Stimulated activated CD4-positive, alpha-beta T cell treated with anti-CD3 and anti-CD28 coated beads, Interleukin-1b, Interleukin-23, amount 100 ng/mL, for 4 hours (primary cell): ENCODE measurements at places on chromosomes 13 and 19.

GRCh38 chr13:52797176-52797575, 51.3 kb downstream of the PCDH8 start:
- no peak for DNase-seq

DNA sequence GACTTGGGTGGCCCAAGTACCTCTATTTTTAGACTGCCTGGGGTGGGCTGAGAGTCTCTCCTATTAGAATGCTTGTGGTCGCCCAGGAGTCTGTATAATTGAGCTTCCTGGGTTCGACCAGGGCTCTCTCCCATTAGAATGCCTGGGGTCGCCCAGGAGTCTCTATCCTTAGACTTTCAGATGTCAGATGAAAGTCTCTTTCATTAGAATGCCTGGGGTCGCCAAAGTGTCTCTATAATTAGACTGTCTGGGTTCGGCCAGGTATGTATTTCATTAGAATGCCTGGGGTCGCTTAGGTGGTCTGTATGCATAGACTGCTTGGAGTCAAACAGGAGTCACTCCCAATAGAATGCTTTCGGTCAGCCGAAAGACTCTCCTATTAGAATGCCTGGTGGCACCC, 1471.7 kb downstream of the UQCRFS1 start:
- DNase-seq = no peak

GRCh38 chr13:66689628-66690027, 540.5 kb downstream of the PCDH9 start:
- DNase-seq = no peak

- no peak for DNase-seq
These were observed at the start of gene ZNF112 for GRCh38 chr19:44356383-44357111. TSS of gene ZNF112 (minus strand) at chr19:44356680. CDS start at chr19:44340539, 16,141 bp downstream.

- no peak for DNase-seq
These were observed 519.3 kb downstream of the GPC6 start for GRCh38 chr13:93745884-93746283.

DNA sequence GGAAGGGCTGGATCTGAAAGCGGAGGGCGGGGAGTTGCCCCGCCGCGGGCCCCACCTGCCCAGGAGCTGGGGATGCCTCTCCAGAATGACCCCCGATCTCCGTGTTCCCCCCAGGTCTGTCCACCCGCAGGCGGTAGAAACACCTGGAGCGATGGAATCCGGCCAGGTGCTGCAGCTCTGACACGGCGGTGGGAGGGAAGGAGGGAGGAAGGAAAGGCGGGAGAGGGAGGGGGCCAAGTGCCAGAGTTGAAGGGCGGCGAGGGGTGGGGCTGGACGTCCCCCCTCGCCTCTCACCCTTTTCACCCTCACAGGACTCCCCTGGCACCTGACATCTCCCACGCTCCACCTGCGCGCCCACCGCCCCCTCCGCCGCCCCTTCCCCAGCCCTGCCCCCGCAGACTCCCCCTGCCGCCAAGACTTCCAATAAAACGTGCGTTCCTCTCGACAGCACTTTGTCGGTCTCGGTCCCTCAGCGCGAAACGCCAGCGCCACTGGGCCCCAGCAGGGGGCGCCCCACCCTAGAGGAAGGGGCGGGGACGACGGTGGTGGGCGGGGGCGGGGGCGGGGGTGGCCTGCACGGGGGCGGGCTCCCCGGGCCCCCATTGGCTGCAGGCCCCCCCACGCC, 337 bp upstream of the FXYD7 start:
- DNase-seq = peak; percentile 65

- DNase-seq = no peak
These were observed 8.8 kb downstream of the TPT1 start for GRCh38 chr13:45332036-45332830.
